HEK293T (cell line): ENCODE measurements at places on chromosomes 12 and 14.

DNA sequence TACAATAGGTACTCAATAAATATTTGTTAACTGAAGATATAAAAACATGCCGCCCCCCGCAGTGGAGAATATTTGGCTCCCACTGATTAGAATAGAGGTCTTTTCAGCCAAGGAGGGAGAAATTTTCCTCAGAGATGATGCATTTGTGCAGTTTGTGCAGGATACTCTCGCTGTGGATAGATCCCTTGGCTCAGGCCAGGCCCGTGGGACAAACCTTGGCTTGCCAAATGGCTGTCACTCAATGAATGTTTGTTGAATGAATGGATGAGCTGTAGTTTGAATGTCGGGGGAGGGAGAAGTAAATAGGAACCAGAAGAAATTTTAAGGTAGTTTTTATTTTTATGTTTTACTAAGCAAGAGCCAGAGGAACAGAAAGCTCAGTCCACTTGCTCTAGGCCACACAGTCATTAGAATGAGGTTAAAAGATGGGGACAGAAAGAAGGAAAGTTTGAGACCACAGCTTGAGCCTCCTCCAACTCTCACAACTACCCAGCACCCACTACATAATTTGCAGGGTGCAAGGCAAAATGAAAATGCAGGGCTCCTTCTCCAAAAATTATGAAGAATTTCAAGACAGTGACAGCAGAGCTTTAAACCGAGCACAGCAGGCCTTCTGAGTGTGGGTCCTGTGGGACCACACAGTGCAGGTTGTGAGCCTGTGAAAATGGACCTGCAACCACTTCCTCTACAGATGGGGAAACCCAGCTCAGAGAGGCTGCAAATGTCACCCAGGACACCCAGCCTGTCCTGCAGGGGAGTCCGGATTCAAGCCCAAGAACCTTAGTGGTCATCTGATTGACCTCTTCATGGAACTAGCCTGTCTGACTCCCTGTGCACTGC lies 51.4 kb downstream of the WSCD2 start:
- DNase-seq: no peak

DNA sequence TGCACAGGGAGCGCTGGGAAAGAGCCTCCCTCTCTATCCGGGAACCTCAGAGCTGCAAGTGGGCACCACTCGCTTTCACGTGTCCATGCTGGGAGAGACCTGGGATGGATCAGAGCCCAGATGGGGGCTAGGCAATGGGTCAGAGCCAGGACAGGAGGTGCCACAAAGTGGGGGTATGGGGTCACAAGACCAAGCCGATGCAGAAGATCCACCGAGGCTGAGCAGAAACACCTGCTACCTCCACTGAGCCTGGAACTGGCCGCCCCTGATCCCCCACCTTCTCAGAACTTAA lies 180.9 kb upstream of the SFSWAP start:
- no peak for DNase-seq

DNA sequence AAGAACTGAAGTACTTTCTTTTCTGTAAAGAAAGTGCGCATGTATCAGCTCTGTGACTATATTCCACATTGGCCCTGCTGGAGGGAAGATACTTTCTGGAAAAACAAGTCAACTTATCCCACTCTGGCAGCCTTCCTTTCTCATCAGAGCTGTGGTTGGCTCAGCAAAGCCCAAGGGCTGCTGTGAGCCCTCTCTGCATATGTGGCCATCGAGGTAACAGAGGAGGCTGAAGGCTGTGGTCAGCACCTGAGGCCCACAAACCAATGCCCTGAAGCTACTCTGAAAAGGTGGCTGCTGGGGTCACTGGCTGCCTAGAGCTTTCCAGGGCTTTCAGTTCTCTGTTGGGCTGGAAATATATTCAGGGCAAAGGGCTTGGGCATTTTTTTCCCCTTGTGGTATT lies 70.8 kb upstream of the IGF1 start:
- no peak for DNase-seq

- DNase-seq: no peak
These were observed 42.9 kb downstream of the INSM2 start for GRCh38 chr14:35576856-35577255.

DNA sequence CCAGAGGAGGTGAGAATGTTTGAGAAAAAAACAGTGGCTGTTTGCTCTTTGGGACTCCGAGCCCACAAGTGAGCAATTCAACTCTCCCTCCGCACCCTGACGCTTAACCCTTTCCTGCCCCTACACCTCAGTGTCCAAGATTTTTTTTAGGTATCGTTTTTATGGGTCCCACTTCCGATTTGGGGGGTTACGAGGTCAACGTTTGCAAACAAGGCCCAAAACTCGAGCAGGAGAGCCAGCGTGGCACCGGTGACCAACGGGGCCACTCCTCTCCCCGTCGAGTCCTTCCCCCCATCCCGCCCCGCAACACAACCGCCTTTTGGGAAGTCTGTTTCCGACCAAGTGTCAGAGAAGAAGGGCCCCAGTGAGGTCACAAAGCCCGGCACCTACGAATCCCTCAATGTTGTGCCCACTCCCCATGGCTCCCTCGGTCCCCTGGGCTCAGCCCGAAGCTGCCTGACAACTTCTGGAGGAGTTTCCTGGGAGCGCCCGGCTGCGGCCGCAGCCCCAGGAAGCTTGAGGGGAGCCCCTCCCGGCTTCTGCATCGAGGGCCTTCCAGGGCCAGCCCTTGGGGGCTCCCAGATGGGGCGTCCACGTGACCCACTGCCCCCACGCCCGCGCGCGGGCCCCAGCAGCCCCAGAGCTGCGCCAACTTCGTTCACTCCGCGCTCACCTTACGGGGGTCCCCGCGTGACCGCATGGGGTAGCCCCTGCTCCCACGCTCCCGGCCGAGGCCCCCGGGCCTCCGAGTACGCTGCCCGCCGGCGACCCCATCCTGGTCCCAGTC lies 1.2 kb downstream of the CDK2AP1 start:
- DNase-seq: peak; percentile 22

DNA sequence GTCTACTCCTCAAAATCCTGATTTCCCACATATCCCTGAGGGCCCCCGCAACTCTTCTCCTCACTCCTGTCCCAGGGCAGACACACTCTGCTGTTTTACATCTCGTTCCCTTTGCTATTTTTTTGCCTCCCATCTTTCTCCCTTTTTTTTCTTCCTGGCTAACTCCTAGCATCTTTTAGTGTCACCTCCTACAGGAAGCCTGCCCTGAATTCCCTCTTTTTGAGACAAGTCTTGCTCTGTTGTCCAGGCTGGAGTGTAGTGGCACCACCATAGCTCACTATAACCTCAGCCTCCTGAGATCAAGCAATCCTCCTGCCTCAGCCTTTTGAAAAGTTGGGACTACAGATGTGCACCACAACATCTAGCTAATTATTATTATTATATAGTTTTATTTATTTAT lies 13.3 kb downstream of the MORN3 start:
- no peak for DNase-seq

- DNase-seq: peak; percentile 21
These were observed 128.6 kb upstream of the PLEKHG7 start for GRCh38 chr12:92574051-92574783.

GRCh38 chr12:132886529-132887477 lies 602 bp downstream of the CHFR start:
- peak; percentile 43 for DNase-seq

DNA sequence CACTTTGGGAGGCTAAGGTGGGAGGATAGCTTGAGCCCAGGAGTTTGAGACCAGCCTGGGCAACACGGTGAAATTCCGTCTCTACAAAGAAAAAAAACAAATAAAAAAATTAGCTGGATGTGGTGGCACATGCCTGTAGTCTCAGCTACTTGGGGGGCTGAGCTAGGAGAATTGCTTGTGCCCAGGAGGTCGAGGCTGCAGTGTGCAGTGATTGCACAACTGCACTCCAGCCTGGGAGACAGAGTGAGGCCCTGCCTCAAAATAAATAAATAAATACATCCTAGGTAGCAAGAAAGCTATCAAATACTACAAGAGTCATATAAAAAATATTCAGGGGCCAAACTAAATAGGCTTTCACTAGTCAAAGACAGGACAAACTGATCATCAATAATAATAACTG lies 6.2 kb downstream of the KLHL28 start:
- DNase-seq: no peak

- DNase-seq: peak; percentile 35
These were observed 394 bp upstream of the AMIGO2 start for GRCh38 chr12:47079981-47080724.

- DNase-seq: no peak
These were observed 469.5 kb downstream of the VRK1 start for GRCh38 chr14:97266653-97267052.

DNA sequence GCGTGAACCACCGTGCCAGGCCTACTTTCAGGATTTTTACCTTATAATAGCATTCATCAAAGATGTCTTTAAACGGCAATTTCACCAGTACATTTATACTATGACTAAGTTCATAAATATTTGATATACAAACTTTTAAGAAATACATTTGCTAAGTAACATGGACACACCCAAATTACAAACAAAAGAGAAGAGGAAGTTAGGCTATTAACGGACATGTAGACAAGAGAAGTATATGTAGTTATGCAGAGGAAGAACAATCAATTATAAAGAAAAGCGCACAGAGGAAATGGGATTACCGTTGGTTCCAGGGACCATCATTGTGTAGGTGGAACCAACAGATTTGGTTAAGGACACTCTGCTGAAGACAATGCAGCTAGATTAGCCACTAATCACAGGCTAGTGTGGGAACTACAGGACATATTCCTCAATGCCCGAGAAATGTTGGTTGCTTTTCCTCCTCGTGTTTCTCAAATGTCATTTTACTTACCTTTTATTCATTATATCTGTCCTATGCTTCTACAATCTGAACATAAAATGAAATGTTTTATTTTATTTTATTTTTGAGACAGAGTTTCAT lies 24.0 kb upstream of the PKP2 start:
- DNase-seq: no peak

DNA sequence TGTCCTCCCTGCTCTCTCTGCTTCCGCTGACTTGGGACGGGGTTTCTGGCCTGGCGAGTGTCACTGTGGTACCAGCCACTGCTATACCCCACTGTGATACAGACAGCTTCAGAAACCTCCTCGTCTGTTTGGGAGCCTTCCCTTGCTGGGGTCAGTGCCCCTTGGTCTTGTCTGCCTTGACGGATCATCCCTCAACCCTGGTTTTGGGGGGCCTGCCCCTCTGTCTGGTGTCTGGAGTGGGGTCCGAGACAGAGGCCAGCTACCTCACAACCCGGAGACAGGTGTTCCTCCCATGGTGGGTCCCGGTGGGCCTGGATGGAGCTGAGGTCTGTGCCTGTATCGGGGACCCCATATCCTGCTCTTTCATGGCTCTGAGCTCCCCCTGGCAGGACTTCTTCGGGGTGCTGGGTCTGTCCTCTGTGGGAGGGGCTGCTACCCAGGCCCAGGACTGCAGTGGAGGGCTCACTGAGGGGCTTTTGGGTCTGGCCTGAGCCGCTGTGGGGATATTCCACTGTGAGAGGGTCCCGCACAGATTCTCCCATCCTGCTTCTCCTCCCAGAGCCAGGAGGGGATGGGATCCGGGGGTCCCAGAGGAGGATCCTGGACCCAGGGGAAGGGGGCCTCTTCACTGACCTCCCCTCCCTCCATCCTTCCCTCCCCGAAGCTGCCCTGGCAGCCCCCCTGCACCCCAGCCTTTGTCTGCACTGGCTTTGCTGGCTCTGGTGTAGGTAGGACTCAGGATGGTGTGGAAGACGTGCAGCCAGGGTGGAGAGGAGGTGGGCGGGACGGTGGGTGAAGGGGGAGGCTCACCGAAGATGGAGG lies 365.5 kb downstream of the TMEM121 start:
- DNase-seq: no peak

DNA sequence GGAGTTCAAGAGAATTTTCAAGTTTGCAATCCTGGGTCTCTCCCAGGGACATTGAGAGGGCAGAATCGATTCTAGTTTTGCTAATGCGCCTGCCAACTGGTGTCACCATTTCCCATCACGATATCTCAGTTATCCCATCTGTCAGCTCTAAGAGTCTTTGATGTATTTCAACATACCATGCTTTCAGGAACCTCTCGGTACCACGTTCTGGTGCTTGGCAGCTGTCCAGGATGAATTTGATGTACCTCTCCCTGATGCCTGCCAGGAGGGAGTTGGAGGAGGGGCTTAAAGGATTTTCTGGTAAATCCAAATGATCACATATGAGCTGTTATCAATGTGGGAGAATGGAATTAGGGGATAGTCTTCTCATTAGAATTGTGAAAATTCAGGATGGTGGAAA lies 332.5 kb downstream of the RGS6 start:
- DNase-seq: no peak

GRCh38 chr12:124352839-124353238 lies 57.9 kb downstream of the RFLNA start:
- DNase-seq: no peak

GRCh38 chr12:40953076-40953475 lies 235.0 kb upstream of the PDZRN4 start:
- DNase-seq: no peak

DNA sequence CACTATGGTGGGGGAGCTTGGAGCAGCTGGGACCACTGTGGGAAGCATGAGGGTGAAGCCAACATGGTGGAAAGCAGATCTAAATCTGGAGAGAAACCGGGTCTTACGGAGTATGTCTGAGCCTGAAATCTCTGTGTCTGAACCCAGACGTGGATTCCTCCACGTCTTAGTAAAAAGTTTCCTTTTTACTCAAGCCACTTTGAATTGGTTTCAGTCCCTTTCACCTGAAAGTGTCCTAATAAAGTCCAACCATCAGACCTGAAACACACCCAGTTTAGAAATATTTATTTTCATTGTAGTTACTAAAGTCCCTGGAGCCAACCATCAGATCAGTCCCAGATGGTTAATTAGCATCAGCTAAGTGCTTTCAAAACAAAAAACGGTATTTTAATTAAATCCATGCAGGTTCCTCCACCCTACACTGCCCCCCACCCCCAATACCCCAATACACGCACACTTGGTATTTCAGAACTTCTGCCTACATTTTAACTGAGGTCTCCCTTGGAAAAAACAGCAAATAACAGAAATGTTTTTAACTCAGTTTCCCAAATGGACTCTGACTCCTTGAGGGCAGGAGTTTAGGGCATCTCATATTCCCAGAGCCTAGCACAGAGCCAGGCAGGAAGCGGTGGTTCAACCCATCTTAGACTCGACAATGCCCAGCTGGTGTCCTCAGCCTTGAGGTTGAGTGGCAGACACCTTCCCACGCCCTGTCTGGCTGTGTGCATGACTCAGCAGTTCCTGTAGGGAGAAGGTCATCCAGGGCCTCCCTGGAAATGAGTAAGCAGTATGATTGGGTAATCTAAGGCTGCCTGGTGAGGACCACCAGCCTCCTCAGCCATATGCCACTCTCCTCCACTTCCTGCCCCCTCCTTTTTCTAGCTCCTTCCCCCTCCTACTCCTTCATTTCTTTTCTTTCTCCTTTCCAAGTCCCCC lies 175.8 kb downstream of the TTC8 start:
- DNase-seq: peak; percentile 24

- DNase-seq: peak; percentile 6
These were observed 5.8 kb downstream of the MON2 start for GRCh38 chr12:62472472-62472871.

DNA sequence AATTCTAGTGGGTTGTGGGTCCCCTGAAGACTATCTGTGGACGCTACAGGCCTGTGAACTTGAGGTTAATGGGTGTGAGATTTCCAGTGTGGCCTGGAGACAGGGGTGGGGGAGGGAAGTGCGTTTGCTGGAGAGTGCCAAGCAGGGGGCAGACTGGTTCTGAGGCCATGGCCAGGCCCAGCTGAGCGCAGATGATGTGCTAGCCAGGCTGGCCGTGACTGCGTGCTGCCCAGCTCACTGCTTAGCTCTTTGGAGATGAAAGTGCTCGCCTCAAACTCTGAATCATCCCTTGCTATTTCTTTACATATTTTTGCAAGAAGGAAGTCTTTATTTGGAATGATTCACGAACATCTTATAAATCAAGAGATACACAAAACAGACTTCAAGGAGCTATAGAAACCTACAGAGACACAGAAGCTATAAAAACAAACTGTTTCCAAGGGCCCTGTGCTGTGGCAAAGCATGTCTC lies 75.2 kb upstream of the PLEKHG3 start:
- no peak for DNase-seq
